ENCODE measurements at places on chromosomes 1 and 21.

DNA sequence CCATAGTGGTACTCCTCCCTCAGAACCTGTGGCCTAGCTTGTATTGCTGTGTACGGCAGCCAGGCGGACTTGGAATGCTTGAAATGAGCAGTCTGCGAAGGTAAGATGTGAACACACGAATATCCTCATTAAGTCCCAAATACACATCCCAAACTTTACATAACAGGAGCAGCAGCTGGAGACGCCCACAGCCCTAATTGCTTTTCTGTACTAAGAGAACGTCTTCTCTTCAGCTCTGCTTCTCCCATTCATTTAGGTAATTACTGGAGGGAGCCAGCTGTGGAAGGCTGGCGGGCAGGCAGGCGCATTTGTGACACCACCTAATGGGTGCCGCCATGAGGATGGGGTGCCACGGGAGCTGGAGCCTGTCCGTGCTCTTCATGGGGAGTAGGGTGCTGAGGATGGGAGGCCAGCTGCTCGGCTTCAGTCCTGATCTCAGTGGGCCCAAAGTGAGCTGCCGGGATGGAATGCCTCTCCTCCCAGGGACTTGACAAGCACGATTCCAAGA, 66.6 kb upstream of the POU3F1 start:
- DNase-seq: no peak

DNA sequence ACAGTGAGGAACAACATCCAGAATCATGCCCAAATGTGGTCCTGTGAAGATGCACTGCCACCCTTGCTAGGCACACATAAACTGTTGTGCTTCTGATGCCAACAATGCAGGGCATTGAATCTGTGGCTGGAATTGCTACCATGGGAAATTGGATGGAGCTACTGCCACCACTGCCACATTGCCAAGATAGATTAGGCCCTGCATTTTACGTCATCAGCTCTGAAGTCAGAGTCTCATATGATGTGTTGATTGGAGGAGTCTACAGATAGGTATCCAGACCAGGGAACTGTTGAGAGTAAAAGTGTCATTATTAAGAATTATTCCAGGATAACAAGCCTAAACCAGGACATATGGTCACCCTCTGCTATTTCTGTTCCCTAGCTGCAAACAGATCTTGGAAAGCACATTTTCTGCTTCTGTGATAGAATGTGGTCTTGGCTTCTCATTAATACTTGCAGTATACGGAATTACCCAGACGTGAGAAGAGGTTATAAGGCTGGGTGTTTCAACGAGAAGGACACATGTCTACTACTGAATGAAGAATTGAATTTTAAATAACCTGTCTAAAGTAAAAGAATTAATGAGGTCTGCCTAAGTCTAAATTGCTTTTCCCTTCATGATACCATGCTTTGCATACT, 106.6 kb downstream of the TNNI3K start:
- DNase-seq: no peak

GRCh38 chr1:188652678-188653077, 1823.9 kb downstream of the PLA2G4A start:
- no peak for DNase-seq

- peak; percentile 79 for DNase-seq
These were observed 255.8 kb upstream of the CACYBP start for GRCh38 chr1:174743654-174744561.

DNA sequence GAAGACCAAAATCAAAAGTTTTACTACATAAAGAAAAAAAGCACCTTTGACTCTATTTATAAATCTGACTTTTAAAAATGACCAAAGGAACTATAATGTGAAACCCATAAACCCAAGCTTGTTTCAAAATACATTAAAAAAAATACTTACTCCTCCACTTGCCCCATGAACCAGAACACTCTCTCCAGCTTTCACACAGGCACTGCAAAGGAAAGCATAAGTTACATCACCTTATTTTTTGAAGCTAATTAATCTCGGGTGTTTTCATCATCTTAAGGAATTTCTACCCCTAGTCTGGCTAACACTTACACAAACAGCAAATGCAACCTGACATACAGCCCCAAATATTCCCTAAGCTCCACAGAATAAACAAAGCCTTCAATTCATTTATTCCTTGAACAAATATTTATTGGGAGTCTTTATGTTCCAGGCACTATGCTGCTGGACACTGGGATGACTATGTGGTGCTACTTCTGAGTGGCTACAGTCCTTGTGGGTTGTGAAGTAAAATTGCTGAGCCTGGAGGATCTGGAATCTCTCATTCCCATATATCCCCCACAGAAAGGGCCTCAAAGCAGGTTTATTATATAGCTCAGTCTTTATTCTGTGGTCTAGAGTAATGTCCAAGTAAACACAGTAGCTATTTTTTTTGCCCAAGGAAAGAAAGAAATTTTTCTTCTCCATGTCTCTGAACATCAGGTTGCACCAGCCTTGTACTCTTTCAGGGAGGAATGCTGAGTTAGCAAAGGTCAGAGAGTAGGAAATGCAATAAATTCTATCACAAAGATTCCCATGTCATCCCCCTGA, 18.2 kb downstream of the CRYZ start:
- no peak for DNase-seq

DNA sequence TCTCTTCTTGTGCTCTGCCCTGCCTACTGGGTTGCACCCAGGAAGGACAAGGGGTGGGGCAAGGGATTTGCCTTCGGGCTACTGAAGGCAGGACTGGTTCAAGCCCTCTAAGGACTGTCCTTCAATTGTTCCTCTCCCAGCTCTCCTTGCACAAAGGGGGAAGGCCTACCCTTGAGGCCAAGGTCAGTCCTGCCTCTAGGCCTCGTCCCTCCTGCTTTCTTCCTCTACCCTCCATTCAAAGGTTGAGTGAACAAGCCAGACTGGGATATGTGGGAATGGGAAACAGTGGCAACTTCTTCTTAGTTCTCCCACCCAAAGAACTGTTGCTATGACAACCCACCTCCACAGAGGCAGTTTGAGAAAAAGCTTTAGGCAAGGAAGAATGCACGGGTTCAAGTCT, 2.7 kb downstream of the LURAP1 start:
- DNase-seq: no peak

DNA sequence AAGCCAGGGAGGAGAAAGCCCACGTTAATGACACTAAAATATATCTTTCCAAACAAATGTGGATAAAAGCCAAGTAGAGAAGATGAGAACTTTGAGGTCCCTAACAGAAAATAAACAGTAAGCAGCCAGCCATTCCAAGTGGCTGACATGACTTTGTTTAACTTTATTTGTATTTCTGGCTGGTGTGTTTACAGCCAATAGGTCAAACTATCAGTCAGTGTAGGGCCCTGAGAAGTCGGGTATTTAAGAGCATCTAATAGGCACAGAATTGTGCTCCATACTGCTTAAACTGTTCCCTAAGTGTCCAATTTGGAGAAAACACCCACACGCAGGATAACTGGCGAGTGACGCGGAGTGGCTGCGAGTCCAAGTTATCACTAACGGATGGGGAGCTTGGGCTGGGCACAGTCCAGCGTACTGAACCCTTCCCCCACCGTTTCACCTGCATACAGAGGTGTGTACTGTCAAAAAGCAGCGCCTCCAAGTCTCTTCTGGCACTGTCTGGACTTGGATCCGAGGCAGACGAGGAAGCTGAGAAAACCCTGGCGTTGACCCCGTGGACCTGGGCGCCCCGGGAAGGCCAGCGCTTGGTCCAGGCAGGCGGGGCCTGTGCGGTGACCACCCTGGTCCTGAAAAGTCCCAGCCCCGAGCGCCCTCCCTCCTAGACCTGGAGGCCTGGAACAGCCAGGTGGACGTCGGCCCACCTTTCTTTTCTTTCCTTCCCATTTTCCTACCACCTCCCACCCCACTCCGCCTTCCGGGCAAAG, 662 bp upstream of the LGALS8 start:
- DNase-seq: peak; percentile 17

- DNase-seq: no peak
These were observed 51.4 kb downstream of the LEPR start for GRCh38 chr1:65471861-65472332.
